Uterus (tissue), 4 donors: ENCODE measurements at places on chromosomes 5 and 9.
A peak's percentile ranks its signal among the peaks of the same experiment; 100 is the strongest.

DNA sequence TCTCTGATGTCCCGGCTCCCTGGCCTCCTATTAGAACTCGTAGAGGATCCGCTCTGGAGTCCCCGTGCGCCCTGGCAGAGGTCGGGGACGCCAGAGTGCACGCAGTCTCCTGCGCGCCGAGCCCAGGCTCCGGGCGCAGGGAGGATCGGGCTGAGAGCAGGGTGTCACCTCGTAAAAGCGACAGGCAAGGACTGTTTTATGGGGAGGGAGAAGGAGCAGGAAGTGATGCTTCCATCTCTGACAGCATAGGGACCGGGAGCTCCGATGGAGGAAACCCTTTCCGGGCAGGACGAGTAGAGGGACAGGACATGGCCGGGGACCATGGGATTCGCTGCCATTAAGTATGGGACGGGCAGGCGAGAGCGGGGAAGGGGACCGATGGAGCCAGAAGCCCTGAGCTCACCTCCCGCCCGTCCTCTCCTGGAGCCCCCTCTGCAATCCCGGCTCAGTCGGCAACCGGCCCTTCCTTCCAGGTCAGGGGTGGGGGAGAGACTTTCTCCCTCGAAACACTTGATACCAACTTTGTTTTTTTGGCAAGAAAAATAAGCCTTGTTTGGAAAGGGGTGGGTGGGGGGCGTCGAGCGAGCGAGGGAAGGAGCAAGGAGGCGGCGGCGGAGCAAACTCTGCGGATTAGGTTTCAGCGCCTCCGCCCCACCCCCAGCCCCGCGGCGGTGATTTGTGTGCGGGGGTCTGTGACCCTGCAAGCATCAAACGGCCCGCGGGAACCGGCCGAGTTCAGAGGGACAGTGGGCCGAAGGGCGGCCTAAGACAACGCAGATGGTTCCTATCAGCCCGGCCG lies 12.6 kb downstream of the LMX1B start:
- H3K27me3 ChIP-seq: peaks cover 5% of the 10 kb centered on the region
- no peak overlapping the region for H3K27ac ChIP-seq
- peaks cover 4% of the 10 kb centered on the region for H3K4me1 ChIP-seq
- DNase-seq: no peak
- H3K4me3 ChIP-seq: peak overlapping the region; percentile 18
- H3K36me3 ChIP-seq: no peaks in the 10 kb centered on the region

- H3K27ac ChIP-seq: peak overlapping the region; percentile 76
- H3K27me3 ChIP-seq: no peaks in the 10 kb centered on the region
- no peak for DNase-seq
- H3K36me3 ChIP-seq: no peaks in the 10 kb centered on the region
- no peak overlapping the region for H3K4me3 ChIP-seq
Measured at GRCh38 chr9:128214571-128215490, 11.7 kb downstream of the DNM1 start.

DNA sequence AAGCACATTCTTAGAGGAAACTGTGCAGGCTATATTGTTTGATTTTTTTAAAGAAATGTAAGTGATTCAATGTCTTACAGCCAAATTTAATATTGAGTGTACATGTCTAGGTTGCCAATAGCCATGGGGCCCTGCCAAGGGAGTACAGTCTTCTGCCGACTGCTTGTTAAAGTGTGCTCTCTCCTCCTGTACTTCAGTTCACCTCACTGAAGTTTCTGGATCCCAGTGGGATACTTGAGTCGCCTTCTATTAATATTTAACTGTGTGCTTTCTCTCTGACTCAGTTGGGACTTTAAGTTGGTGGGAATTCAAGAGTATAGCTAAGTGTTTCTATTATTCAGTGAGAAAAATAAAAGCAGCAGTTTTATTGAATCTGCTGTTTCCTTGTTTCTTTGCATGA lies 44.5 kb upstream of the C5orf47 start:
- no peak for DNase-seq
- H3K4me3 ChIP-seq: no peak overlapping the region

DNA sequence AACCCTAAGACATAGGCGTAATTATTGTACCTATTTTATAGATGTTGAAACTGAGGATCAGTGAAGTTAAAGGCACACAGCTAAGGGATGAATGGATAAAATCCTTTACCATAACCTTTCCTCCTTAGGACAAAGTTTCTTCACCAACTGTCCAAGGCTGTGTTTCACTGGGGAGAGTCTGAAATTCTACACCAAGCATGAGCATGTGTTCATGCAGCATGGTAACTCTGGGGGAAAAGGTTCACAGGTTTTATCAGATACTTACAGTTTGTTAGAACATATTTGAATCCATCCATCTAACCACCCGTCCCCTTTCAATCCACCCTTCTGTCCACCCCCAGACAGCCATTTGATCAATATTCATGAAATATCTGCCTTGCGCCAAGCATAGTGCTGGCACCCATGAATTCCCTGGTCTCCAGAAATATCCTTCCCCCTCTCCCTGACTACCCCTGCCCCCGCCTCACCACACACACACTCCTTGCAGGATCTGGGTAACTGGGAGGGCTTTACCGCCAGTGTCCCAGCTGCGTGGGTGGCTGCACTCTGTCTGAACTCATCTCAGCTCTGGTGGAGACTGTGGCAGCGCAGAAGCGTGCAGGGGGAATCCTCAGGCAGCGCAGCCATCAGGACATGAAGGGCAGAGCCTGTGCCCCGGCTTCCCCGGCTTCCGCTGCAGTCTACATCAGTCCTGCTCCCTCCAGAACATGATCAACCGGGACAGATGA lies 6.3 kb upstream of the KCNIP1 start:
- no peaks in the 10 kb centered on the region for H3K36me3 ChIP-seq
- DNase-seq: no peak
- H3K4me3 ChIP-seq: no peak overlapping the region
- H3K27ac ChIP-seq: no peak overlapping the region
- no peaks in the 10 kb centered on the region for H3K27me3 ChIP-seq
- no peaks in the 10 kb centered on the region for H3K4me1 ChIP-seq

DNA sequence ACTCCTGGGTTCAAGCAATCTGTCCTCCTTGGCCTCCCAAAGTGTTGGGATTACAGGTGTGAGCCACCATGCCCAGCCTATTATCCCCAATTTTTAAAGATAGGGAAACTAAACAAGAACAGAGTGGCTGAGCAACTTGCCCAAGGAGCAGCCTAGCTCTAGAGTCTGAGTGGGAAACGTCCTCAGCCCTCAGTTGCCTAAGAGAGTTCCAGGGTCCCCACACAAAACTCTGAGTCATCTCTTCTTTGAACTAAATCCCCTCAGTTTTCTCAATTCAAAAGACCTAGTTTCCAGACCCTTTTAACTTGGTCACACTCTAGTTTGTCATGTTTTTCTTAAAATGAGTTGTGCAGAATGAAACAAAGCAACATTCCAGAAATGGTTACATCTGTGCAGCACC lies 33.5 kb downstream of the GGTA1 start:
- H3K27ac ChIP-seq: no peak overlapping the region
- no peaks in the 10 kb centered on the region for H3K4me1 ChIP-seq
- no peak overlapping the region for H3K4me3 ChIP-seq
- no peaks in the 10 kb centered on the region for H3K36me3 ChIP-seq

DNA sequence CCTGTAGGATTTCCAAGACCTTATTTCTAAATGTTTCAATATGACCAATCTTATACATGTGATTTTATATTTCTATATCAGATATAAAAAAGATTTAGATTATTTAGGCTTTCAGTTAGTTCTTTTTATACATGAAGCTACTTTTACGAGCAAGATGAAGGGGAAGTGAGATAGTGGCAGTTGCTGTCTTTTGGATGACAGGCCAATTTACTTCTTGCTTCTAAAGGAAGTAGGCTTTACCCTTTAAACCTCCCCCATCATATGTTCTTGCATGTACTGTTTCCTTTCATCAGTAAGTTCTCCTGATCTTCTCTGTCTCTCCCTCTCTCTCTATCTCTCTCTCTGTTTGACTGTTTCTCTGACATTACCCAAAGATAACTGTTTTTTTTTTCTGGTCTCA lies 4.0 kb upstream of the TYRP1 start:
- no peaks in the 10 kb centered on the region for H3K27me3 ChIP-seq
- H3K36me3 ChIP-seq: no peaks in the 10 kb centered on the region
- no peak for DNase-seq
- H3K27ac ChIP-seq: no peak overlapping the region
- no peak overlapping the region for H3K4me3 ChIP-seq

GRCh38 chr9:70861797-70862196 lies 259.6 kb downstream of the TRPM3 start:
- DNase-seq: no peak
- no peak overlapping the region for H3K27ac ChIP-seq
- no peaks in the 10 kb centered on the region for H3K36me3 ChIP-seq
- H3K27me3 ChIP-seq: no peaks in the 10 kb centered on the region
- H3K4me1 ChIP-seq: no peaks in the 10 kb centered on the region

- DNase-seq: no peak
- no peak overlapping the region for H3K27ac ChIP-seq
- H3K4me1 ChIP-seq: no peaks in the 10 kb centered on the region
- no peaks in the 10 kb centered on the region for H3K36me3 ChIP-seq
- no peak overlapping the region for H3K4me3 ChIP-seq
- no peaks in the 10 kb centered on the region for H3K27me3 ChIP-seq
Measured at GRCh38 chr5:24916863-24917262, 272.1 kb upstream of the CDH10 start.

GRCh38 chr5:159576902-159577301 lies 246.6 kb upstream of the IL12B start:
- no peaks in the 10 kb centered on the region for H3K36me3 ChIP-seq
- no peak overlapping the region for H3K27ac ChIP-seq
- no peaks in the 10 kb centered on the region for H3K4me1 ChIP-seq

DNA sequence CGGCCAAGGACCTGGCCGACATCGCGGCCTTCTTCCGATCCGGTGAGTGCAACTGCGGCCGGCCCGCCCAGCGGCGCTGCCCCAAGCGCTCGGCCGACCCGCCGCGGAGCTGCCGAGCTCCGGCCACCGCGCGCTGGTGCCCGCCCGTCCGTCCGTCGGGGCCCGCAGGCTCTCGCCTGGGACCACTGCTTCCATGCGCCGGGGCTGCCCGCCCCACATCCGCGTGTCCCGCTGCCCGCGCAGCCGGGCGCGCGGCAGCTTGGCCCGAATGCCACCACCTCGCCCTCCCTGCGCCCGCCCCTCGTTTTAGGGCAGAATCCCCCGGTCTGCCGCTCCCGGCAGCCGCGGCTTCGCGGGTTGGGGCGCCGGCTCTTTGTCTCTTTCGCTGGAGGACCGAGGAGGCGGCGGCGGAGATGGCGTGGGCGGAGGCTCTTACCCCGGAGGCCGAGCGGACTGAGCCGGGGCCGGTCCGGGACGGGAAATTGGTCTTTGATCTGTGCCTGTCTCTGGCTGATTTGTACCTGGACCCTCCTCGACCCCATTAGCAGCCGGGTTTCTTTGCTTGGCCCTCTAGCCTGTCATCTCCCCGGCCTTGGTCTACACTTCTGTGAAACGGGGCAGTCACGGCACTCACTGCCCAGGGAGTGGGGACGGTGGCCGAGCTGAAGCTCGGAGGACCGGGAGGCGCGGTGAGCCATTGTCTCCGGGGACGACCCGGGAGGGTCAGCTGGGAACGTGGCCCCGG lies 871 bp downstream of the TRIO start:
- H3K27me3 ChIP-seq: no peaks in the 10 kb centered on the region
- DNase-seq: no peak
- H3K36me3 ChIP-seq: no peaks in the 10 kb centered on the region

- H3K36me3 ChIP-seq: no peaks in the 10 kb centered on the region
- H3K27me3 ChIP-seq: no peaks in the 10 kb centered on the region
- H3K4me3 ChIP-seq: no peak overlapping the region
- no peak for DNase-seq
Measured at GRCh38 chr5:125375143-125375542, 628.7 kb upstream of the ZNF608 start.

GRCh38 chr5:116265471-116265870 lies 180.6 kb downstream of the COMMD10 start:
- DNase-seq: no peak
- H3K36me3 ChIP-seq: no peaks in the 10 kb centered on the region
- no peak overlapping the region for H3K27ac ChIP-seq
- H3K4me1 ChIP-seq: no peaks in the 10 kb centered on the region

DNA sequence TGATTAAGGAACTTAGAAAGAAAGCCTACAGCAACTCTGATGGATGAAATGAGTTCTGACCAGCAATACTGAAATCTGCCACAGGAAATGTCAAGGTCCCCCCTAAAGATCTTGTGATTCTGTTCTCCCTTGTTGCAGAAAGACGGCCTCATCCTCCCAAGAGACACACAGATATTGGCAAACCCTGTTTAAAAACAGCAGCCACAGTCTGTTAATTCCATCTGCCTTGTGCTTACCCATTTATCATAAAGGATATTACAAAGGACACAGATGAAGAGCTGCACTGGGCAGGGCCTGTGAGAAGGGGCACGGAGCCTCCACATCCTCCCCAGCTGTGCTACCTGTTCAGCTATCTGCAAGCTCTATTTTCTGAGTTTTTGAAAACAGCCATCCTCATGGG lies 15.2 kb downstream of the RAPGEF1 start:
- no peak for DNase-seq
- no peak overlapping the region for H3K4me3 ChIP-seq
- H3K4me1 ChIP-seq: no peaks in the 10 kb centered on the region
- no peak overlapping the region for H3K27ac ChIP-seq

DNA sequence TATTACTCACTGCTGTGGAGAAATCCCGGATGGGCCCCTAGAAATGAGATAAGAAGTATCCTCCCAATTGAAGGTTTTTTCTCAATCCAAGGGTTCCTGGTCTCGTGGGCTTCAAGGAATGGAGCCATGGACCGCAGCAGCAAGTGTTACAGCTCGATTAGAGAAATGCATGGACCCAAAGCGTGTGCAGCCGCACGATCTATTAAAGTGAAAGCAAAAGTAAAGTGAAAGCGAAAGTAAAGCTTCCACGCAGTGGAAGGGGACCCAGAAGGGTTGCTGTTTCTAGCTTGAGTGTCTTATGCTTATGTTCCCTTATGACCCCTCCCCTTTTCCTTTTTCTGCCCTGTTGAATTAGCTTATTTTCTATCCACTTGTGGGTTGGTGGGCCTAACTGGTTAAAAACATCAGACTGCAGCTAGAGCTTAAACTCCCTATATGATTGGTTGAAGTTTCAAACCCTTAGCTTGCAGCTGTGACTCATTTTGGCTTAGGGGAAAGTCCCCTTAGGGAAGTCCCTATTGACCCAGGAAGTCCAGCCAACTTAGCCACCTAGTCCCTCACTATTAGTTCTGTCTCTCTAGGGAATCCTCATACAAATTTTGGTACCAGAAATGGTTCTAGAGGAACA lies 1111.8 kb downstream of the TAF11L14 start:
- peak overlapping the region; percentile 7 for H3K4me3 ChIP-seq
- H3K27me3 ChIP-seq: no peaks in the 10 kb centered on the region
- no peaks in the 10 kb centered on the region for H3K4me1 ChIP-seq
- no peak for DNase-seq
- H3K27ac ChIP-seq: peak overlapping the region; percentile 47
- H3K36me3 ChIP-seq: no peaks in the 10 kb centered on the region

- H3K27ac ChIP-seq: peak overlapping the region; percentile 22
- H3K36me3 ChIP-seq: no peaks in the 10 kb centered on the region
- DNase-seq: no peak
- H3K27me3 ChIP-seq: no peaks in the 10 kb centered on the region
- no peak overlapping the region for H3K4me3 ChIP-seq
Measured at GRCh38 chr9:122954253-122954691, 13.5 kb downstream of the RABGAP1 start.

DNA sequence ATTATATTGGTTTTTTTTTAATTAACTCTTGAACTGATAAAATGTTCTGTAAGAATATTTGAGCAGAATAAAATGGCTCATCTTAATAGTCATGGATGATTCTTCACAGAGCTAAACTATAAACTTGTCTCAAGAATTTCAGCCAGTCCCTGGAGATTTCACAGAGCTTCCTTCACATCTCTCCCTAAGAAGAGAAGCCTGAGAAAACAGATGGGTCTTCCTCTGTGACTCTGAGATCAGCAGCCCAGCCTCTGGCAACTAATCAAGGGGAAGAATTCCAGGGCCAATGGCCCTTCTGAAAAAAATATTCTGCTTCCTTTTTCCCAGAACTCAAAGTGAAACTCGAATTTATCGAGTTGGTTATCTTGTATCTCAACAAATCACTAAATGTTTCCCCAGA lies 122.2 kb upstream of the ITGA1 start:
- peak overlapping the region; percentile 36 for H3K27ac ChIP-seq
- H3K36me3 ChIP-seq: no peaks in the 10 kb centered on the region
- peak; percentile 22 for DNase-seq
- H3K4me3 ChIP-seq: no peak overlapping the region
